ENCODE measurements at places on chromosomes 5 and 9. TPM values are rescaled to one million over a fixed set of nuclear protein-coding genes. Genes with fewer than 3 reads are reported as not detected.

- H3K4me1 ChIP-seq: no peaks in the 10 kb centered on the region
- H3K27ac ChIP-seq: peak overlapping the region; percentile 41
- no peaks in the 10 kb centered on the region for H3K36me3 ChIP-seq
- no peak for DNase-seq
Measured at GRCh38 chr5:159021136-159021900, 78.4 kb downstream of the EBF1 start.

DNA sequence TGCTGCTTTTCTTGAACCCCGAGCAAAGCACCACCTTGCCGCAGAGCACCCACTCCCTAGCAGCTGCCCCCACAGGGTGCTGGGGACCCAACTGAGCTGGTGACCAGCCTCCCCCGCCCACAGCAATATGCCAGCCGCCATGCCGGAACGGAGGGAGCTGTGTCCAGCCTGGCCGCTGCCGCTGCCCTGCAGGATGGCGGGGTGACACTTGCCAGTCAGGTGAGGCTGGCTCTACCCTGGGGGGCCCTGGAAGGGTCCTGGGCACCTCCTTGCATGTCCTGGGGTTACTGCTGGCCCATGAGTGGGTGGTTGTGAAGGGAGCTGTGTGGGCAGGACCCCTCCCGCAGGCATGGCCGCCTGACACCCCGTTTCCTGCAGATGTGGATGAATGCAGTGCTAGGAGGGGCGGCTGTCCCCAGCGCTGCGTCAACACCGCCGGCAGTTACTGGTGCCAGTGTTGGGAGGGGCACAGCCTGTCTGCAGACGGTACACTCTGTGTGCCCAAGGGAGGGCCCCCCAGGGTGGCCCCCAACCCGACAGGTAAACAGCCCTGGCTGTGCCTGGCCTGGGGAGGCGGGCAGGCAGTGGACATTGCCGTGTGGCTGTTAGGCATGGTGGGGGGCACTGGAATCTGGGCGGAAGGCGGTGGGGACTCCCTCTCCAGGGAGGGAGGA lies 7.2 kb downstream of the EGFL7 start:
- H3K27me3 ChIP-seq: peaks cover 13% of the 10 kb centered on the region
- peaks cover 3% of the 10 kb centered on the region for H3K4me1 ChIP-seq
- no peak overlapping the region for H3K27ac ChIP-seq
- H3K4me3 ChIP-seq: no peak overlapping the region
- DNase-seq: no peak

DNA sequence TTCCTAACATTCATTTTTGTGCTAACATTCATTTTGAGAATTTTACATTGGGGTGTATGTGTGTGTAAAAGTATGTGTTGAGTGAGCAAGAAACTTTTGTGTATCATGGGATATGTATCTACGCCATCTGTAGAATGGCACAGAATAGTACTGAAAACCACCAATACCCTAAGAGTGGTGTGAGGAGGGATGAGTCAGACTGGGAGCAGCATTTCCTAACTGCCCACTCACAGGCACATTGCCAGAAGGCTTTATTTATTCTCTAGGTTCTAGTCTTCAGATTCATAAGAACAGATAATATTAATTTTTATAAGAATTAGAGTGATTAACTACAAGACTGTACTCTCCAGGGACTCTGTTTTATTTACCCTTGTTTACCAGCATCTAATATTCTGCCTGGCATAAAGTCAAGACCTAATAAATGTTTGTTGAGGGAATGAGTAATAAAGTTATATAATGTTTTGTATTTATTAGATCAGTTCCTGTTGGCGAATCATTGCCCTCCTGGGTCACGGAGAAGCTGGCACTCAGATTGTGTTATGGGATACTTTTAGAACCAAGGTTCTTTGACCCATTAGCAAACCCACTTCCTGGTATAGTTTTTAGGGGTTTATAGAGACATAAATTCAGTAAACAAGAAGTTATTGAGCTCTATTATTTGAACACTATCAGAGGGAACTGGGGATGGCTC lies 159.1 kb upstream of the PPP2R2B start:
- no peak overlapping the region for H3K27ac ChIP-seq
- DNase-seq: no peak
- no peaks in the 10 kb centered on the region for H3K4me1 ChIP-seq

DNA sequence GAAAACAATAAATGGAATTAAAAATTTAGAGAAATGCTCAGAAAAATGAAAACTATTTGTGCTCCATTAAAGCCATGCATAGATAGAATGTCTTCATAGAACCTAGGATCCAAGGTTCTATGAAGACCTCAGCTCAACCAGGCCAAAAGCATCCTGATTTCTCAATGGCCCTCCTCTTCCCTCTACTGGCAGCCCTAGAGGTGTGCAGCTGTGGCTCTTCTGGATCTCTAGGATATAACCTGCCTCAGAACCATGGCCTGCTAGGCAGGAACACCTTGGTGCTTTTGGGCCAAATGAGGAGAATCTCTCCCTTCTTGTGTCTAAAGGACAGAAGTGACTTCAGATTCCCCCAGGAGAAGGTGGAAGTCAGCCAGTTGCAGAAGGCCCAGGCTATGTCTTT lies 15.1 kb downstream of the IFNA1 start:
- DNase-seq: no peak
- no peaks in the 10 kb centered on the region for H3K27me3 ChIP-seq
- no peaks in the 10 kb centered on the region for H3K4me1 ChIP-seq
- H3K36me3 ChIP-seq: no peaks in the 10 kb centered on the region

GRCh38 chr9:5835808-5836207 lies 2.9 kb upstream of the ERMP1 start:
- H3K4me3 ChIP-seq: no peak overlapping the region
- H3K27ac ChIP-seq: no peak overlapping the region
- no peaks in the 10 kb centered on the region for H3K36me3 ChIP-seq
- H3K4me1 ChIP-seq: peaks cover 12% of the 10 kb centered on the region
- DNase-seq: no peak

Gene PDGFRB
- 341 TPM for total RNA-seq

- peak; percentile 51 for DNase-seq
- H3K27me3 ChIP-seq: no peaks in the 10 kb centered on the region
- H3K4me1 ChIP-seq: peaks cover 22% of the 10 kb centered on the region
- no peaks in the 10 kb centered on the region for H3K36me3 ChIP-seq
Measured at GRCh38 chr9:129458663-129459546, 162.0 kb downstream of the C9orf50 start.

Gene HINT1
- total RNA-seq: 78.9 TPM

GRCh38 chr5:126178521-126178920 lies 244.7 kb upstream of the GRAMD2B start:
- no peak overlapping the region for H3K4me3 ChIP-seq
- no peaks in the 10 kb centered on the region for H3K27me3 ChIP-seq
- no peaks in the 10 kb centered on the region for H3K36me3 ChIP-seq
- H3K27ac ChIP-seq: no peak overlapping the region
- DNase-seq: no peak
- H3K4me1 ChIP-seq: no peaks in the 10 kb centered on the region

GRCh38 chr9:132069046-132069898 lies 10.4 kb downstream of the MED27 start:
- no peaks in the 10 kb centered on the region for H3K27me3 ChIP-seq
- no peak overlapping the region for H3K4me3 ChIP-seq
- DNase-seq: no peak

GRCh38 chr5:61319388-61320146 lies 12.5 kb upstream of the ZSWIM6 start:
- H3K36me3 ChIP-seq: no peaks in the 10 kb centered on the region
- H3K4me3 ChIP-seq: peak overlapping the region; percentile 5
- no peak for DNase-seq
- no peaks in the 10 kb centered on the region for H3K27me3 ChIP-seq

DNA sequence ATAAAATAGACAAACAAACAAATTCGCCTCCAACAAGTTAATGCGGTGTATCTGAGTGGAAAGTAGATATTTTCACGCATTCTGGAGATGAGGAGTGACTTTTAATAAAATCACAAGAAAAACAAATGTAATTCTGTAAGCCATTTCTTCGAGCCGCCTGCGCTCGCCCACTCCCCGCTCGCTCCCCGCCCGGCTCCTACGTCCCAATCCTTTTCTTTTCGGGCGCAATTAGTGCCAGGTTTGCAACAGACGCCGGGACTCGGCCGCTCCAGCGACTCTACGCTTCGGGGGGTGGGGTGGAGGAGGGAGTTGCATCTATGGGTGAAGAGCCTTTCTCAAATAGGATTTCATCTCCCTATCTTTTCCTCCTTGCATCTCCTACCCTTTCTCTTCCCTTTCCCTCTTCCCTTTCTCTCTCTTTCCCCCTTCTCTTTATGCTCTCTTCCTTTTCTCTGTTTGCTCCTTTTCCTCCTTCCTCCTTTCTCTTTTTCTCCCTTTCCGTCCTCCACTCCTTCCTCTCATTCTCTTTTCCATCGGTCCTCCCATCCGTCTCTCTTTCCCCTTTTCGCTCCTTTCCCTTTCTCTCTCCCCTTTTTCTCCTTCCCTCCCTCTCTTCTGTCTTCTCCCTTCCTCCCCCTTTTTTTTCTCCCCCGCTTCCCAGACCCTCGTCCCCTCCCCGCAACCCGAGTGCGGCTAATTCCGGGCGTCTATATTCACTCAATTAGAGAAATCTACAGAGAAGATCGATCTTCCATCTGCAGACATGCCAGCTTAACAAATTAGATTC lies 6.1 kb upstream of the OTP start:
- no peak for DNase-seq
- peaks cover 10% of the 10 kb centered on the region for H3K4me1 ChIP-seq
- H3K27me3 ChIP-seq: peaks cover 40% of the 10 kb centered on the region
- no peaks in the 10 kb centered on the region for H3K36me3 ChIP-seq
- H3K27ac ChIP-seq: no peak overlapping the region

Gene LCN15
- total RNA-seq: not detected

DNA sequence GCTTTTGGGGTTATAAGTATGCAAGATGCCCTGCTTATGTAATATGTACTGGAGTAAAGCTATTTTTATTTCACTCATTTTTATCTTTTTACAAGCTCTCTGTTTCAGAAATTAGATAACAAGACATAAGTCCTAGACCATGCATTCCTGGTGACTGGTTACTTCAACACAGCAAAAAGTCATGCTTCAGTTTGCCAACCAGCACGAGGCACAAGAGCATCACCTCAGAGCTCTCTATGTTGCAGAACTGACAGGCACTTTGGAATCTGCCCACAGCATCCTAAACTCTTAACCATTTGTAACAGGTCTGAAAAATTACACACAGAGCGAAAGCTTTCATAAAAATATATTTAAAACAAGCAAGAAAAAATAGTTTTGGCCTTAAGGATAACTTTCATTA lies 112.8 kb downstream of the MARCHF11 start:
- H3K36me3 ChIP-seq: no peaks in the 10 kb centered on the region
- no peaks in the 10 kb centered on the region for H3K4me1 ChIP-seq
- DNase-seq: no peak
- H3K4me3 ChIP-seq: no peak overlapping the region
- H3K27ac ChIP-seq: no peak overlapping the region
- H3K27me3 ChIP-seq: no peaks in the 10 kb centered on the region

Gene SVEP1
- total RNA-seq: 41.8 TPM

Gene WDR38
- total RNA-seq: not detected

DNA sequence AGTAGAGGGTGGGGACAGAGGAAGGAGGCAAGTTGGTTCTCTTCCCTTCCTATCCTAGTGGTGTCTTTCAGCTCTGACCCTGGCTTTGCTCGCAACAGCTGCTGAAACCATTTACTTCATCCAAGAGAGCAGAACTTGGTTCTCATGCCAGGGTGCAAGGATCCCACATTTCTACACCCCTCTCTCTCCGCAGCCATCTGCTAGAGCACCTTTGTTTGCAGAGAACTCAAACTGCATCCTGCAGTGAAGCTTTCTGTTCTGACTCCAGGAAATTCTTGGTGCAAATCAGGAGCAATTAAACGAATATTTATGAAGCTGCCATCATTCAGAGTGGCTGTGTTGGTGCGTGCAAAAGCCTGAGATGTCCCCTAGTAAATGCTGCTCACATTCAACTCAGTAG lies 31.9 kb downstream of the NEUROG1 start:
- no peak overlapping the region for H3K27ac ChIP-seq
- H3K4me3 ChIP-seq: no peak overlapping the region
- no peaks in the 10 kb centered on the region for H3K36me3 ChIP-seq
- DNase-seq: no peak
- H3K4me1 ChIP-seq: no peaks in the 10 kb centered on the region

Gene SLC46A2
- total RNA-seq: not detected

Gene PAPPA
- 6.0 TPM for total RNA-seq

- H3K4me3 ChIP-seq: no peak overlapping the region
- no peaks in the 10 kb centered on the region for H3K27me3 ChIP-seq
- H3K27ac ChIP-seq: no peak overlapping the region
- no peak for DNase-seq
Measured at GRCh38 chr9:20606652-20607051, 15.6 kb downstream of the MLLT3 start.

GRCh38 chr5:35483780-35484179 lies 133.9 kb upstream of the SPEF2 start:
- no peak overlapping the region for H3K4me3 ChIP-seq
- no peaks in the 10 kb centered on the region for H3K27me3 ChIP-seq
- peaks cover 9% of the 10 kb centered on the region for H3K4me1 ChIP-seq
- H3K36me3 ChIP-seq: no peaks in the 10 kb centered on the region
- DNase-seq: no peak
- H3K27ac ChIP-seq: no peak overlapping the region

- H3K4me1 ChIP-seq: no peaks in the 10 kb centered on the region
- no peak for DNase-seq
- no peaks in the 10 kb centered on the region for H3K36me3 ChIP-seq
Measured at GRCh38 chr9:20289423-20290010, 332.8 kb downstream of the MLLT3 start.

DNA sequence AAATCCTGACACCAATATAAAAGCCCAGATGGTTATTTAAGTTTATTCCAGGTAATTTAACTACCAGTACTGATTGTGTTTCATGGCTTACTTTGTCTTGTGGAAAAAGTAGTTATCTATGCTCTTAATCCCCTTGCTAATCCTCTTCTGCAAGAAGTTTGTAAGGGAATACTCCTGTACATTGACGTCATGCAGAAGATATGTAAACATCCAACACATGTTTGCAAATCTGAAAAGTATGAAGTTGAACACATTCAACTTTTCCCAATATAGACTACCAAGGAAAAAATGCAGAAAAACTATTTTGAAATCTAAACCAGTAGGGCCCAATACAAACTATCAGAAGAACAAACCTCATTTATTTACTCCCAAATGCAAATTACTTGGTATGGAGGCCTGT lies 56.3 kb upstream of the ELL2 start:
- DNase-seq: no peak
- no peak overlapping the region for H3K4me3 ChIP-seq
- H3K36me3 ChIP-seq: no peaks in the 10 kb centered on the region
- H3K27ac ChIP-seq: no peak overlapping the region
- no peaks in the 10 kb centered on the region for H3K27me3 ChIP-seq

- no peak overlapping the region for H3K4me3 ChIP-seq
- H3K27me3 ChIP-seq: no peaks in the 10 kb centered on the region
- H3K4me1 ChIP-seq: no peaks in the 10 kb centered on the region
- no peak overlapping the region for H3K27ac ChIP-seq
Measured at GRCh38 chr9:21872696-21873095, 70.3 kb downstream of the MTAP start.

GRCh38 chr9:78004478-78005229 lies 27.0 kb downstream of the GNAQ start:
- H3K4me3 ChIP-seq: no peak overlapping the region
- H3K4me1 ChIP-seq: peaks cover 20% of the 10 kb centered on the region
- DNase-seq: no peak
- H3K36me3 ChIP-seq: no peaks in the 10 kb centered on the region
- H3K27ac ChIP-seq: no peak overlapping the region

Gene MACIR
- 0.53 TPM for total RNA-seq

- no peaks in the 10 kb centered on the region for H3K4me1 ChIP-seq
- DNase-seq: no peak
- no peaks in the 10 kb centered on the region for H3K27me3 ChIP-seq
- H3K4me3 ChIP-seq: no peak overlapping the region
Measured at GRCh38 chr5:41012318-41012717, 58.8 kb downstream of the MROH2B start.

Gene CCDC180
- 4.8 TPM for total RNA-seq

Measured in ascending aorta (tissue), 2 donors.